ENCODE measurements at places on chromosomes 16 and 17. TPM values are rescaled to one million over a fixed set of nuclear protein-coding genes. Genes with fewer than 3 reads are reported as not detected.

Gene SLFN12L
- not detected for total RNA-seq

Gene CUEDC1
- total RNA-seq = 56.9 TPM

Gene IGF2BP1
- total RNA-seq = 95.2 TPM

Gene IL34
- 0.39 TPM for total RNA-seq

Gene TBC1D3
- not detected for total RNA-seq

Gene SERPINF2
- total RNA-seq = 4.2 TPM

Gene EVI2B
- 0.09 TPM for total RNA-seq

Gene XYLT1
- 0.96 TPM for total RNA-seq

Gene MGAT5B
- 13.7 TPM for total RNA-seq

Gene RND2
- total RNA-seq = 0.11 TPM

Gene MRPS7
- total RNA-seq = 154 TPM

Gene SLC6A2
- total RNA-seq = 0.07 TPM

Gene ERCC4
- 8.5 TPM for total RNA-seq

Gene KRTAP4-5
- not detected for total RNA-seq

Gene BEAN1
- total RNA-seq = 5.6 TPM

Gene SULT1A2
- total RNA-seq = not detected

Gene NPB
- 0.57 TPM for total RNA-seq

Gene WFIKKN2
- not detected for total RNA-seq

Gene C16orf89
- not detected for total RNA-seq

Gene C1QTNF1
- total RNA-seq = 60.4 TPM

Gene CCDC200
- total RNA-seq = 0.14 TPM

Gene EZH1
- total RNA-seq = 12.3 TPM

Gene KRTAP4-9
- total RNA-seq = not detected

Gene CDH15
- 0.22 TPM for total RNA-seq

Gene CRISPLD2
- total RNA-seq = 4.3 TPM

Gene HIGD1B
- total RNA-seq = not detected

Gene OR2C1
- not detected for total RNA-seq

Gene AMFR
- total RNA-seq = 67.7 TPM

Gene CX3CL1
- total RNA-seq = 0.07 TPM

Gene CIAPIN1
- total RNA-seq = 90.0 TPM

Gene KLHL10
- not detected for total RNA-seq

Gene CA4
- not detected for total RNA-seq

Gene HSD17B1
- total RNA-seq = 1.1 TPM

Gene PSMC3IP
- 33.5 TPM for total RNA-seq

Gene TNFRSF17
- not detected for total RNA-seq

Gene PRSS33
- total RNA-seq = not detected

Gene PYY
- total RNA-seq = not detected

Gene SPATA32
- 0.14 TPM for total RNA-seq

Gene NPIPA5
- 4.8 TPM for total RNA-seq

Gene KRTAP1-5
- not detected for total RNA-seq

Data from A549 treated with dexamethasone at 1 μM for 4 hours (cell line).